ENCODE measurements at places on chromosomes 7 and 10.

GRCh38 chr10:3350205-3350604 is 177.6 kb upstream of the PITRM1 start:
- DNase-seq: no peak

- DNase-seq: no peak
Observed at GRCh38 chr10:50963063-50963462, 77.6 kb upstream of the A1CF start.

- no peak for DNase-seq
Observed at GRCh38 chr10:125495386-125495785, 187.6 kb downstream of the TEX36 start.

GRCh38 chr10:16505161-16505560 is 16.5 kb downstream of the C1QL3 start:
- DNase-seq: no peak

DNA sequence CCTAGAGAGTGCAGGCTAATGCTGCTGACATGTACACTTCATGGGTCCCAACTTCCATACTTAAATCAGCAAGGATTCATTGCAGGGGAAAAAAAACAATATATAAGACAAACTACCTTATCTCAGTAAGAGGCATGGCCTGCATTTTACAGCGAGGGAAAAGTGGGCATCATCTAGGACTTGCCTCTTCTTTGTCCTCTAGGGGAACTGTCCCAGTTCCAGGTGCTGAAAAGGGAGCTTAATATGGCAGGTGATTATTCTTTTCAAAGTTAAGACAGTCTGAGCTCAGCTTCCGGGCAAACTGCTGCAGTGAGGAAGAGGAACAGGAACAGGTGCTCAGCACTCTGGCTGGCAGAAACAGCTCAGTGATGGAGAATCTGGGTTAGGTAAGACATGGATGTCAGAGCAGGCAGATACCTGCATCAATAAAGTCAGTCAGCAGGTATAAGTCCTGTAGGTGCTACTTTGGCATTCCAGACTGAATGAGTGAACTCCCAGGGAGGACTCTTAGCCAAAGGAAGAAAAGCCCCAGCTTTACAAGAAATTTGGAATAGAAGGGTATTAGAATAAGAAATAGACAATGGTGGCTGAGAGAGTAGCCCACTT is 147.2 kb downstream of the TMEM178B start:
- DNase-seq: no peak

- DNase-seq: no peak
Observed at GRCh38 chr10:122854648-122855047, 9.0 kb upstream of the CUZD1 start.

DNA sequence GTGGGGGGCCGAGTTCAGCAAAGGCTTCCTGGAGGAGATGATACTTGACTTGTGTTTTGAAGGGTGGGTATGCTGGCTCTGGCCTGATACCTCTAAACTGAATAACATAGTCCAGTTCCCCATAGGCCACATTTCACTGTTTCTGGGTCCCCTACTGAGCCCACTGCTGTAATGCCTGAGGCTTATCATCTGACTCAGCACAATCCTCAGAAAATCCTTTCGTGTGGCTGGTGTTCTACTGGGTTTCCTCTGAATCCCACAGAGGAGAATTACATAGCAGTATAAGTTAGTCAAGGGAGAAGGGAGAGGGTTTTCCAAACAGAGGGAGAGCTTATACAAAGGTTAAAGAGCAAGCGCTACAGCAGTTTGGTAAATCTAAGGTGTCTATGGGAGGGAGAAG is 2.8 kb upstream of the R3HCC1L start:
- no peak for DNase-seq

DNA sequence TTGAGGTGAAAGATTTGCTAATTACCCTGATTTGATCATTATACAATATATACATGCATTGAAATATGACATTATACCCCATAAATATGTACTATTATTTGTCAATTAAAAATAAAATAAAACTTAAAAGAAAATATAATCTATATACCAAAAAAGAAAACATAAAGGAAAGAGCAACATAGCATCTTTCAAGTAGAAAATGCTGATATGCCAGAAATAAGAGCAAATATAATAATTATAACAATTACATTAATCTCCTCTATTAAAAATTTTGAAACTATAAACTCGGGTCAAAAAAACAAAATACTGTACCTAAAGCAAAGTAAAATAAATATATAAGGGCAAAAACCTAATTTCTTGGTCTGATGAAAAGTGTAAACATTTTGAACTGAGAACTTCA is 209.3 kb upstream of the PDE1C start:
- DNase-seq: no peak

DNA sequence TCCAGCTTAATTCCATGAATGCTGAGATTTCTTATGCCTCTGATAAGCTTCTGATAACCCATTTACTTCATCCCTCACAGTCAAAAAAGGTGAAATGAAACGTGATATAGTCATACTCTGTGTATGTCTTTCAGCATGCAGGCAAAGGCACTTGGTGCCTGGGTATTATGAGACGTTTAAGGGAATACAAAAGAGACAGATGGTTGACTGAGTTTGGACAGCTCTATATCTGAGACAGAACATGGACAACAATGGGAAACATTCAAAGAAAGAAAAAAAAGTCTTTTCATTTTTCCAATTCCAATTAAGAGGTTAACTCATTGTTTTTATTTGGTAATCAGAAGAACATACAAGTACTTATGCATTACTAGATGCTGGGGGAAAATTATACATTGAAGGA is 96.2 kb downstream of the PPP1R17 start:
- DNase-seq: no peak

DNA sequence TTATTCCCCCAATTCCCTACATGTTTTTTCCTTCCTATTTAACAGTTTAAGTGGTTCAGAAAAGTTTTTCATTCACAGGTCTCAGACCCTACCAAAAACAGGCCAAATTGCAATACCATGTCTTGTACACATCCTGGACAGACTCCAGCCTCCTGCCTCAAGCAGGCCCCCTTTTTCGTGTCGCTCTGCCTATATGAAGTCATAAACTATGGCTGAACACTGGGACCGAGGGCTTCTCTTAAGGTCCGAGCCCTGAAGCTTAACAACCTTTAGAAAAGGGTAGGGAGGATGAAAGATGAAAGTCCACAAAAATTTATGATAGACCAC is 1.4 kb downstream of the FBXW4 start:
- DNase-seq: no peak

- DNase-seq: no peak
Observed at GRCh38 chr7:79781716-79782115, 328.2 kb upstream of the MAGI2 start.
